ENCODE measurements at places on chromosomes 7 and 10.

DNA sequence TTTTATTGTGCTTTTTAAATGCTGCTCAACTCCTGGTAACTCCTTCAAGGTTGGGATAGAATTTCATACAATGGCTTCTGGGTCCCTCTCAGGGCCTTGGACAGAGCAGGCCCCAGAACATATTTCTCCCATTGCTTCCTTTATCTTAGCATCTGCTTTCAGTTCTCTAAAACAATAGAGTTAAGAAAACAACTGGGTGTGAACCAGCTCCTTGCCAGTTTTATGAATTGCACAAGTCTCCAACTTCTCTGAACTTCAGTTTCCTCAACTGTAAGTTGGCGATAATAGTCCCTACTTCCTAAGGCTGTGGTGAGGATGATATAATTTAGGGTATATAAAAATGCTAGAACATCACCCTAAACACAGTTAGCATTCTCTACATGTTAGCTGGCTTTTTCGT lies 77.0 kb upstream of the INHBA start:
- no peak for ATAC-seq

GRCh38 chr10:3500408-3500856 lies 284.6 kb downstream of the KLF6 start:
- no peak for ATAC-seq

- no peak for ATAC-seq
Measured at GRCh38 chr7:85172530-85172941, 14.3 kb downstream of the SEMA3D start.

GRCh38 chr7:143172354-143172753 lies 10.9 kb upstream of the TAS2R39 start:
- no peak for ATAC-seq

- ATAC-seq, result no peak
Measured at GRCh38 chr7:35254496-35255442, 869 bp upstream of the TBX20 start.

DNA sequence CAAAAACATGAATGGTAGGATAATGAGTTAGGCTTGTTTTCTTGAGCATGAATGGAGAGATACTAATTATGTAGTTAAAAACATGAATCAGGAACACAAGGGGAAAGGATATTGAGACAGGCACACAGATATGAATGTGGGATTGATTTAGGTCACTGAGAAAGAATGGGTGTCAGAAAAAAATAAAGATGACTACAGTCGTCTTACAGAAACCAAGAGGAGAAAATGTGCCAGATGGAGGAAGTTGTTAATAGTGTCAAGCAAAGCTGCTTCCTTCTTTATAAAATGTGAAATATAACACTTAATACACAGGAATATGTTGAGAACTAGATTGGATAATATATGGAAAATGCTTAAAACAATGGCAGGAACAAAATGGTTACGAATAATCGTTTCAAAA lies 173.3 kb upstream of the BET1 start:
- no peak for ATAC-seq

DNA sequence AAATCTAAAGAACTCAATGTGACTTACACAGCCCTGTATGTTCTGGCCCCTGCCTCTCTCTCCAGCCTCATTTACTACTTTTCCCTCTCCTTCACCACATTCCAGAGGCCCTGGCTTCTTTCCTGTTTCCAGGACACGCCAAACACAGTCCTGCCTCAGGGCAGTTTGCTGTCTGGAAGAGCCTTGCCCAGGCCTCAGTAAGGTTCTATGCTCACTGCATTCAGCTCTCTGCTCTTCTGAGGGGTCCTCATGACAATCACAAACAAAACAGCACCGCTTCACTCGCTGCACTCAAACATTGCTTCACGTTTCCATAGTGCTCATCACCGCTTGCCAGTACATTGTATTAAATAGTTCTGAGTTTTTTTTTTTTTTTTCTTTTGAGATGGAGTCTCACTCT lies 35.1 kb upstream of the GARS1 start:
- no peak for ATAC-seq

DNA sequence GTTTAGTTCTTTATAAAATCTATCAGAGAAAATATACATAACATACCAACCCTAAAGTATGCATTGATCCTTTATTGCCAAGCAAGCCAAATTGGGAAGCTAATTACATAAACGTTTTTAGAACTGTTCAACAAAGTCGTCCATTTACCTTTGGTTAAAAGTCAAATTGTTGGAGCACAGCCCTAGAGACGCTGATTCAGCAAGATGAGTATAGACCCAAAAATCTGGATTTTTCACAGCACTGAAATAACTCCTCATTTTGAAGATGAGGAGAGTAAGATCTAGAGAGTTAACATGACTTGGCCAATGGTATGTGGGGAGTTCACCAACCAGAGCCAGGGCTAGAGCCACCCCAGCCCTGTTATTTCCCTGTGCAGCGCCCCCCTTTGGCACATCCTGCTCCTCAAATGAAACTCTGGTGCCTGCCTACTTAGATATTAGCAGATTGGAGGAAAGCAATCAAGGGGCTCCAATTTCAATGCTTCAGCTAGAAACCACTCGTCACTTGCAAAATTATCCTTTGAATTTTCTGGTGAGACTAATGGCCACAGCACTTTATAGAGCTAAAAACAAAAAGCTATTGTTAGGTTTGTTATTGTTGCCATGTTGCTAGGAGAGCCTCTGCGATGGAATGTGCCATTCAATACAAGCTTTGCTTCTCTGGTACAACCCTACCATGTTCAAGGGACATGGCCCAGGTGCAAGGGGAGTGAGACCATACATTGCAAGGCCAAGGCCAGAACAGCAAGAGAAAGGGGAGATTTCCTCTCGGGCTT lies 132.6 kb upstream of the ZEB1 start:
- no peak for ATAC-seq

DNA sequence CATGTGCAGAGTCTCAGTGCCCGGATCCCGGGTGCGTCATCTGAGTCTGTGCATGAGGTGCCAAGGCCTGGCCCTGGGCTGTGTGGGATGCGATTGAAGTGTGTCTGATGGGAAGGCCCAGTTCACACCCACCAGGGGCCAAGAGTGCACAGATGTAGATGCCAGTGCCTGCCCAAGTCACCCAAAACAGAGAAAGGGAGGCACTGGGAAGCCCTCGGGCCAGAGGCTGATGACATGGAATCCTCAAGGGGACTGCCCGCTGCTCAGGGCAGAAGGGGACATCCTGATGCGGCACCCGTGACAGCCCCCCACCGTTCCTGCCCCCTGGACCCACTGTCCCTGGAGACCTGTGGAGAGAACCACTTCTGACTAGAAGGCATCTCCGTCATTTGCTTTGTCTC lies 72.2 kb upstream of the ZNF479 start:
- ATAC-seq, result no peak

- no peak for ATAC-seq
Measured at GRCh38 chr10:3701491-3701890, 83.5 kb downstream of the KLF6 start.

- no peak for ATAC-seq
Measured at GRCh38 chr7:55307123-55307916, 57.8 kb upstream of the LANCL2 start.

GRCh38 chr10:122490268-122490667 lies 28.9 kb downstream of the HTRA1 start:
- no peak for ATAC-seq

DNA sequence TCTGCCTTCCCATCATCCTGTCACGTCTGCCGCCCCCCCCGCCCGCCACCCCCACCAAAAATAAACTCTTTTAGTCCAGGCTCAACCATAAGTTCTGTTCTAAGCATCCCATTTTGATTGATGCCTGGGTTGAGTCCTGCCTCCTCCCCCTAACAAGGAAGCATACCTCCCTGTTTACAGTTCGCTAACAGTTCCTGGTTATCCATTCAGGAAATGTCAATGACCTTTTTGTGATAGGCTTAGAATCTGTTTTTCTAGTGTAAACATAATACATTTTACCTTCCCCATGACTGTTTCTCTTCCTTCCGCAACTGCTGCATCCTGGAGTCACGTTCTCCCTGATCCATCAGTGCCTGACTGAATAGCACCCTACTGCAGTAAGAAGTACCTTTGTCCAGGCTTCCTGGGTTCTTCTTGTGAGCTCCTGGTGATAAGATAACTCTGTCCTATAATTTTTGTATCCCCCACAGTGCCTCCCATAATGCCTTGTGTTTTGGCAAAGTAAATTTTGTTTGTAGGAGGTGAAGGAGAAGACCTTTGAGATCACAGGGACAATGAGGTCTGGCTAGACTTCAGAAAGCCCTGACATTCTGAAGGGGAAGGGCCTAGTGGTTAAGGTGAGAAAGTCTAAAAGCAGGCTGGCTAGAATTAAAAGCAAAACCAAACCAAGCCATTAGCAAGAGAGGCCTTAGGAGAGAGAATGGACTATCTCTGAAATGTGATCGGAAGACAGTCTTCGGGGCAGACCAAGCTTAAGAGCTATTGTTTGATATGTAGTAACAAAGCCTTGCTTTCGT lies 7.3 kb downstream of the AGFG2 start:
- peak; percentile 7 for ATAC-seq

- ATAC-seq, result no peak
Measured at GRCh38 chr7:135175931-135176330, 5.4 kb upstream of the CYREN start.

GRCh38 chr7:140676306-140676705 lies 3.6 kb downstream of the ADCK2 start:
- ATAC-seq, result no peak

GRCh38 chr10:131021969-131022368 lies 289.6 kb downstream of the TCERG1L start:
- ATAC-seq, result no peak

DNA sequence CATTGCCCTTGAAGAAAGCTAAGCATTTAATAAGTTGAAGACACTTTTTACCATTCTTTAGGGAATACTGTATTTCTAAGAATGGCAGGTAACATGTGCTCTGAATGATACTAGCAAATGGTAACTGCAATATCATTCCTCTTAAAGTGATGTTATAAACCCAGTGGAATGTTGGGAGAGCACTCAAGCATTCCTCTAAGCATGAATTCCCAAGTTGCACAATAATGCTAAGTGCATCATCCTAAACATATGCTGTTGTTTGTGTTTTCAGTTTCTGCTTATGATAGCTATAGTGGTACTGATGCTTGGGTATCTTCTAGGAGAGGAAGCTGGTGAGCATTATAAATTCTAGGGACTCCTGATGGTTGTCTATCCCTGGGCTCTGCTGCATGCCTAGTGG lies 673.9 kb downstream of the PHTF2 start:
- no peak for ATAC-seq

DNA sequence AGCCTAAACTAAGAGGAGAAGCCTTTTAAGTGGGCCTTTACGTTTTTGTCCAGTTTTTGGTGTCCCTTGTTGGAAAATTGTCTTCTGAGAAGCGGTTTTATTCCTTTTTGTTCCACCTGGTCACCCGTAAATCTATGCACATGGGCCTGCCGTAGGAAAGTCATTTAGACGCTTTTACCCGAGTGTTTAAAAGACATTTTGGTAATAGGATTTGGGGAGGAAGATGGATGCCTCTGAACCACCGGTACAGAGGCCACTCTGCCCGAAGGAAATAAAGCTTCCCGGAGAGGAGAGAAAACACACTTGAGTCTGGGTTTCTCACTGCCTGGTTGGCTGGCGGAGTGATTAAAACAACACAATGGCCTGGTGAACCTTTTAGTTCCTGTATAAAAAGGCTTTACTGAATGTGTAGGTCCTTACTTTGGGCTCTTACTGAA lies 760 bp downstream of the THNSL1 start:
- ATAC-seq, result no peak

DNA sequence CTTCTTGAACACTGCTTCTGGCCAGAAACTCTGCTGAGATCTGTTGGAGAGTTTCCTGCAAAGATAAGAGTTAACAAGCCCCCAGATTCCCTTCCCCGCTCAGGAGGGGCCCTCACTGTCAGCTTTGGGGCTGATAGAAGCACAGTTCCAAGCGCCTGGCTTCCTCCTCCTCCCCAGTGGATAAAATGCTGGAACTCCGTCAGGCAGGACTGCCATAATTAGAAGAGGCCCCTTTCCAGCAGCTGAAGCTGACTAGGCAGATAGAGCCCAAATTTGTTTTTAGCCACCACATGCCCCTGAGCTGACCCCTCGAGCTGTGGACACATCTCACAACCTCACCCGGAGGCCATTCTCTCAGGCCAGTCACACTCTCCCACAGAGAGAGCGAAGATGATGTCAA lies 89.4 kb downstream of the TBXAS1 start:
- ATAC-seq, result no peak

GRCh38 chr10:34488476-34489130 lies 326.5 kb downstream of the PARD3 start:
- ATAC-seq, result no peak

DNA sequence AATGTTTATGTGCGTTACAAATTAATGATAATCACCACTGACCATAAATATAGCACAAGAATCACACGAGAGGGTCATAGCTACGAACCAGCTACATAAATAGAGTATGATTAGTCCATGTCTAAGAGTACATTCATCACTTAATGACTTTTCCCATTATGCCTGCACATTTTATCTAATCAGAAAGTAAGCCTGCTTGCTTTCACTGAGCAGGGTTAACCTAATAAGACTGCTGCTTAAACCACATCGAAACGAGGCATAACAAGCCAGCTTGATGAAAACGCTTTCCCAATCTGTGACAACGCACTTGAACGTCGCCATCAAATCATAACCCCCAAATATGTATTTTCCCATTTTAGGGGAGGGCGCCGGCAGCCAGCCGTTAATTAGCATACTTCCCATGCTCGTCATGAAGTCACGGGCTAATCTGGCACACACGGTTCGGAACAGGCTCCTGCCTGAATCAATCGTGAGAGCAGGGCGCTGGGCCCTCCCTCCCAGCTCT lies 71.5 kb downstream of the EBF3 start:
- no peak for ATAC-seq

GRCh38 chr7:44965441-44965903 lies 13.3 kb downstream of the MYO1G start:
- no peak for ATAC-seq

- no peak for ATAC-seq
Measured at GRCh38 chr10:31157123-31158010, 125.7 kb upstream of the ZNF438 start.
